ENCODE measurements at places on chromosomes 4 and X.
A peak's percentile ranks its signal among the peaks of the same experiment; 100 is the strongest.

- peak; percentile 7 for DNase-seq
These were observed 6.2 kb upstream of the IQSEC2 start for GRCh38 chrX:53287493-53288138.

- no peak for DNase-seq
These were observed 14.7 kb downstream of the NDP start for GRCh38 chrX:43958529-43958928.

- no peak for DNase-seq
These were observed 117.7 kb downstream of the SMIM20 start for GRCh38 chr4:26031704-26032103.

- DNase-seq: no peak
These were observed 88.0 kb downstream of the FRYL start for GRCh38 chr4:48692044-48692443.

DNA sequence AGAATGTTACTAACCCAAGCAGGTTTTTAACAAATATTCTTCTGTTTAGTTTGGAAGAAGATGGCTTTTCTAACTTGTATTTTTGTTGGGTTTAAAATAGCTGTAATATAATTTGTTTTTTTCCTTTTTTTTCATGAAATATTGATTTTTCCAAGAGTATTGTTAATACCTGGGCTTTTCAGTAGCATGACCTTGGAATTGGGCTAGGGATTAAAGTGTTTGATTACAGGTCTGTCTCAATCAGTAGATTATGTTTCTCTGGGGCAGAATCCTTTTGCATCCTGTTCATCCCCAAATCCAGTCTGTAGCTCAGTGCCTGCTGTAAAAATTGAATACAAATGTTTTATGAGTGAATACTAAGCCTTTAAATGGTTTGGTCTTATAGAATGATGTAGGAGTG lies 479.8 kb downstream of the RAPGEF2 start:
- DNase-seq: no peak

DNA sequence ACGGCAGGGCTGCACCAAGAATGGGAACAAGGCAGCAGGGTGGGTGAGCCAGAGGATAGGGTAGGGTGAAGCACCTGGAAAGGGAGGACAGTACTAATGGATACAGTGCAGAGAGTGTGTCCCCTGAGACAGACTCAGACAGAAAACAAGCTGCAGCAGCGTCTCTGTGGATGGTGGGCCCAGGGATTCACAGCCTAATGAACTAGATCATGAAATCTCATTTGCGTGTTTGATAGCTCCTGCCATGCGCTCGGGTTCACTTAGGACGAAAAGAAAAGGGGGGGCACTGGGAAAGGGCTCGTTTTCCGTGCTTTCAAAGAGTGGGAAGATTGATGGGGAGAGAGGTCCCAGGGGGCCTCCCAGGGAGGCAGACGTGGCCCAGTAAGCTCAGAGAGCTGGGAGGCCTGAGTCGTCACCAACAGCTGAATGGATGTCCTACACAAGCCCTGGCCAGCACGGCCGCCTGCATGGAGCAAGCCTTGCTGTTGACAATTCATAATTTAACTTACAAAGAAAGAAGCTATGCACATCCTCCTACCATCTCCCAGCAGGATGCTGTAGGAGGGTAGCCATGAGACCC lies 446.9 kb downstream of the BCOR start:
- no peak for DNase-seq

GRCh38 chrX:36407836-36408235 lies 488.3 kb downstream of the CFAP47 start:
- no peak for DNase-seq

DNA sequence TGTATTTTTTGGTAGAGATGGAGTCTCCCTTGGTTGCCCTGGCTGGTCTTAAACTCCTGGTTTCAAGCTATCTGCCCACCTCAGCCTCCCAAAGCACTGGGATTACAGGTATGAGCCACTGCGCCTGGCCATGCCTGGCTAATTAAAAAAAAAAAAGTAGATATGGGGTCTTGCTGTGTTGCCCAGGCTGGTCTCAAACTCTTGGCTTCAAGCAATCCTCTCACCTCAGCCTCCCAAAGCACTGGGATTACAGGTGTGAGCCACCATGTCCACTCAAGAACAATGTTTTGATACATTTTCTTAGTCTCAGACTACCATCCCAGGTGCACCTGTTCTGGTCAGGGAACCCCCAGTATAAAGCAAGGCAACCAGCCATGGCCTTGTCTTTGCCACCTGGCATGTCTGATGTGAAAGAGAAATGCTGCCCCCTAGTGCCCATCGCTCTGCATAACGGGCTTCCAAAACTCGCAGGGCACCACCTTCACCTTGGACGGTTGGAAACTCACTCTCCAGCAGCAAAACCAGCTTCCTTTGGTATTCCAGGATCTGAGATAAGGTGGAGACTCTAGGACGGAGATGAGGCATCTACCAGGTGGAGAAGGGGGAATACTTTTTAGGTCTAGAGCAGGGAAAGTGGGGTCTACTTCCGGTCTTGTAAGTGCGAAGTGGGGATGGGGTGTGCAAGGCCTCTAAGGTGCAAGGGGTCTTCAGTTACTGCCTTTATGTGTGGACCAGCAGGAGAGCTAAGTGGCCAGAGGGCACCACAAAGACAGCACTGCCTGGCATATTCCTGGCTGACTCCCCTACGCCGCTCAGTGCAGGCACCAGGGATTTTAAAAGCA lies 47.7 kb upstream of the AFAP1 start:
- peak; percentile 46 for DNase-seq

GRCh38 chrX:152024710-152025109 lies 50.2 kb upstream of the GABRE start:
- no peak for DNase-seq

- DNase-seq: no peak
These were observed 708 bp upstream of the PCGF3 start for GRCh38 chr4:704971-705277.

GRCh38 chr4:169243825-169244609 lies 26.7 kb downstream of the SH3RF1 start:
- DNase-seq: no peak

- DNase-seq: peak; percentile 31
These were observed at the start of gene TMSB4X for GRCh38 chrX:12974796-12975669. TMSB4X (plus strand) TSS chrX:12975110.

DNA sequence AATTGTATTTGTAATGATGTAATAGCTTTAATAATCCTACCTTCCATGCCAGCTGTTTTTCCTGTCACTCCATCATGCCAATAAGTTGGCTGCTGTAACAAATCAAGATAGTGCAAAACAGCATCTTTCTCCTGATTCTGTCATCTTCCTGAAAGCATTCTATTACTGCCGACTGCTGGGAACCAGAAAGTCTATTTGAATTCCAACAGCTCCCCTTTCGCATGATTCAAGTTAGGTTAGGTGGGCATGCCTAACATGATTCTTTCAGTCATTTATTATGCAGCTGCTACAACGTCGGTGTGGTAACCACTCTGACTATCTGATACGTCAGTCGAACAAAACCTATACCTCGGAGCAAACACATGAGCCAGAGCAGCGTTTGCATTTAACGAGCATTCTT lies 127.9 kb upstream of the DMD start:
- DNase-seq: no peak

DNA sequence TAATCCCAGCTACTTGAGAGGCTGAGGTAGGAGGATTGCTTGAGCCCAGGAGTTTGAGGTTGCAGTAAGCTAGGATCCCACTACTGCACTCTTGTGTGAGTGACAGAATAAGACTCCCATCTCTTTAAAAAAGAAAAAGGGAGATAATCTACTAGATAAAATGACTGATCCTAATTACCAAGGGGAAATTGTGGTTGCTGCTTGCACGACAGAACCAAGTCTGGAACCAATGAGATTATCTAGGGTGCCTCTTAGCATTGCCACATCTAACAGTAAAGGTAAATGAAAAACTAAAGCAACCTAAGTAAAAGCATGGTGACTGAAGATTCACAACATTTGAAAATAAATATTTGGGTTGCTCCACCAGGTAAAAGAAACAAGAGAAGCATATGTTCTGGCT lies 185.1 kb downstream of the PDHA2 start:
- no peak for DNase-seq
